ENCODE measurements at places on chromosomes 16 and 17.

GRCh38 chr16:64151990-64152767, 969.7 kb downstream of the CDH11 start:
- no peak for DNase-seq

DNA sequence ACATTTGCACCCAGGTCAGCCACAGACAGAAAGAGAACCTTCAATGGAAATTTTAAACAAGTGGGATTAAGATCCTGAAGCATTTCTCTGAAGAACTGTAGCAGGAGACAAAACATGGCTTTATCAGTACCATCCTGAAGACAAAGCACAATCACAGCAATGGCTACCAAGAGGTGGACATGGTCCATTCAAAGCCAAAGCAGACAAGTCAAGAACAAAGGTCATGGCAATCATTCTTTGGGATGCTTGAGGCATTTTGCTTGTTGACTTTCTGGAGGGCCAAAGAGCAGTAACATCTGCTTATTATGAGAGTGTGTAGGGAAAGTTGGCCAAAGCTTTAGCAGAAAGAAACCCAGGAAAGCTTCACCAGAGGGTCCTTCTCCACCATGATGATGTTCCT, 248.2 kb downstream of the TOX3 start:
- no peak for DNase-seq

- DNase-seq, result no peak
These were observed 1.2 kb downstream of the CYB5D1 start for GRCh38 chr17:7859028-7859427.

GRCh38 chr16:86388976-86389375, 121.4 kb upstream of the FOXF1 start:
- no peak for DNase-seq

DNA sequence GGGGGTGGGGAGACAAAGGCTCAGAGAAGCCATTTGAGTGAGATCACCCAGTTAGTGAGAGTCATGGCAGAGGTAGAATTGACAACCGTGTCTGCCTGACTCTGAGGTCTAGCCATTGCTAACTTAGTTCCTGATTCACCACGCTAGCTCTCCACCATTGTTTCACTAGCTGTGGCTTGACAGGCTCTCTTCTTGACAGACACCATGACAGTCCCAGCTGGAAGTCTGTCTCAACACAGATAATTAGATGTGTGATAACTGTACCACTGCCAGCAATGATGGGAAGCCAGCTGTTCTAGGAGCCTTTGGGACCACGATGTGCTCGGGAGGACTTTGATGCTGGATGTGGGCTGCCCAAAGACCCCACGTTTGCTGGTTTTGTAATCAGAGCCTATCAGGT, 170.5 kb upstream of the CACNG3 start:
- no peak for DNase-seq

DNA sequence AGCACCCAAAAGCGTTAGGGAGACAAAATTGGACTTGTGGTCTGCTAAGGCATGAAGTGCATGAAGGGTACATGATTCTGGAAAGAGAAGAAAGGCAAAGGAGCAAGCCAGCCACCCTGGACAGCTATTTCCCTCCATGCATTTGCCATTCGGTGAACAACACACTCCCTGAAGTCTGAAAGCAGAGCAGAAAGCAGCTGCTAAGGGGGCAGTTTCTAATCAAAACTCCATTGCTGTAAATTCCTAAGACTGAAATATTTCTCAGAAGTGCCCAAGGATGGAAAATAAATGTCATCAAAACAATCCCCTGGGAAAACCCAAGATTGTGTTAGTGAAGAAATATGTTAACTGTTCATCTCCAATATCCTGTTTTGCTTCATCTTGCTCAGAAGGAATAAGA, 44.3 kb downstream of the PMP22 start:
- DNase-seq, result no peak

DNA sequence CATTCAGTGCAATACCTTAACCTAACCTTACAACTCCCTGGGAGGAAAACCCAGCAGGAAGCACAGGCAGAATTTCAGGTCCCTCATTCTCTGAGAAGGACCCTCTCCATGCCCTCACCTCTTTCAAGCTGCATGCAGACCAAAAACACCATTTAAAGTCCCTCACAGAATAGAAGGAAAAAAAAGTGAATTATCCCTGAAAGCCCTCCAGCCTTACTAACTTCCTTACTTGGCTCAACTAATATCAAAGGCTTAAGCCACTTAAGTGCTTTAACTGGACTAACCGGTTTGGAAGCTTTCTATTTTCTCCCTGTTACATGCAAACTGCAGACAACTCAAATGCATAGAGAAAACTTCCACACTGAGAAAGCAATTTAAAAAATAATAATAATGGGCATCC, 60.5 kb downstream of the ADAMTS18 start:
- no peak for DNase-seq

DNA sequence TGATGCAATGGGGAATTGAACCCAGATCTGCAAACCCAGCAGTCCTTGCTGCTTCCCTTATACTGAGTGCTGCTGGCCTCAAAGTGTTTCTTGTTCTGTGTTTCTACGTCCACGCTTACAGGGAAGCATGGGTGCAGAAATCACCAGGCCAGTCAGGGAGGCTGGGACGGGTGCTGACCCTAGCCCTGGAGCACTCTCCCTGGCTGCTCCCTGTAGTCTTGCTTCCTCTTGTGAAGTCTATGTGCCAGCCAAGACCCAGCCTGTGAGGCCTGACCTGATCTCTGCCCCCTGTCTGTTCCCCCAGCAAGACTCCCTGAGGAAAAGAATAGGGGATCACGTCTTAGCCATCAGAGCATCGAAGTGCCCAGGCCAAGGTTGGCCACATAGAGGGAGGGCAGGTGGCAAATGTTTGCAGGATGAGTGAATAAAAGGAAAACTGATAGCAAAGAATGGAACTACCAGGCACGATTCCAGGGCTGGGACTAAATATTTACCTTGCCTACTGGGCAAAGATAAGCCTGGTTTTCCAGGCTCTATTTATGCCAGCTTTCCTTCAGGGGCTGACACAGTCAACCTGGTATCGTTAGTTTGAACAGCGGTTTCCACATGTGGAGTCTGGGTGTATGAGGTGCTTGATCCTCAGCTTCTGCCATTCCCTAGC, 41.2 kb upstream of the RHOT1 start:
- no peak for DNase-seq

DNA sequence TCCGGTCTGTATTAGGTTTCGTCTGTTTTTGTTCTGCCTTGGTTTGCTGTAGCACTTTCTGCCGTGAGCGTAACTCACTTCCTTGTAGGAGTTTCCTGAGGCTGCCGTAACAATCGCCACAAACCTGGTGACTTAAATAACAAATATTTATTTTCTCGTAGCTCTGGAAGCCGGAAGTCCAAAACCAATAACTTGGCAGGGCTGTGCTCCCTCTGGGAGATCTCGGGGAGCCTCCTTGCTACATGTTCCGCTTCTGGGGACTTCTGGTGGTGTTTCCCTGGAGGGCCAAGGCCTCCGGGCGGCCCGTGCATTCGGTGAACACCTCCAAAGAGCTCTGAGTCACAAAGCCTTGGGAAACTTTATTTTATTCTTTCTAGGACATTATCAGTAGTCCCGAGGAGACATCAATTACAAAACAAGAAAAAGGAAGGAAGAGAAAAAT, 6.8 kb upstream of the WDR45B start:
- DNase-seq, result no peak

- DNase-seq, result no peak
These were observed 62.6 kb upstream of the SDK2 start for GRCh38 chr17:73706858-73707257.

DNA sequence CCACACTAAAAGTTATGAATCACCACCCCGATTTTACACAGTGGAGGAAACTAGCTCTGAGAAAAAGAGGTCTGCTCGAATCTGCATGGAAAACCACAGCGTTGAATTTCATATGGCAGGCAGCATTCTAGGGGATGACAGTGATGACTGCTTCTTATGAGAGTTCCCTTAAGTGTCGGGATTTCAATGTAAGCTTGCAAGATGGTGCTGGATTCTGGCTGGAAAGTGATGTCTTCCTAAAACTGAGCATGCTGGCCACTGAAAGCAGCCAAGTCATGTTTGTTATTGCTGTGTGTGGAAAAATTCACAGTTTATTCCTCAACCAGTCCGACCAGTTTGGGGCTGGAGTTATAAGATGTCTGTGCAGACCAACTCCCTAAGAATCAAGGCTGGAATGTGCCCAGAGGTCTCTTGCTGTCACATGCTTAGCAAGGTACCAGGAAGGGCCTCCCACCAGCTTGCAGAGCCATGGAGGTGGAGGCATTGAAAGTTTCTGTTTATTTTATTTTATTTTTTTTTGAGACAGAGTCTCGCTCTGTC, 37.2 kb upstream of the GAN start:
- no peak for DNase-seq

GRCh38 chr17:56045872-56046271, 107.4 kb upstream of the ANKFN1 start:
- DNase-seq, result no peak

DNA sequence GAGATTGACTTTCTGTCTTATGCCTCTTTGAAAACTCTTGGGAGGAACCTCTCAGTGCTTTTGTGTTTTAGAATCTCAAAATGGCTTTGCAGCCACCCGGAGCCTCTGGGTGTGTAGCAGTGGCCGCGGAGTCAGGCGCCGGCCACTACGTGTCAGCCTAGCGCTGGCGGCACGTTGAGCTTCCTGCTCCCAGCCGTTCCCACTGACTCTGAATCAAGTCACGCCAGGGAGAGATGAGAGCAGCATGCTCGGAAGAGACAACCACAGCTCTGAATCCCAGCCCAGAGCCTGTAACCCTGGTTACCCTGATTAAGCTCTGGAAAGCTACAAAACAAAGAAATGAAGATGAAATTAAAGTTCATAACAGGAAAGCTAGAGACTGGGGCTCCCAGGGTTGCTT, 97.4 kb upstream of the CACNG5 start:
- no peak for DNase-seq

- no peak for DNase-seq
These were observed 44.3 kb downstream of the ELAC2 start for GRCh38 chr17:12973496-12974004.

DNA sequence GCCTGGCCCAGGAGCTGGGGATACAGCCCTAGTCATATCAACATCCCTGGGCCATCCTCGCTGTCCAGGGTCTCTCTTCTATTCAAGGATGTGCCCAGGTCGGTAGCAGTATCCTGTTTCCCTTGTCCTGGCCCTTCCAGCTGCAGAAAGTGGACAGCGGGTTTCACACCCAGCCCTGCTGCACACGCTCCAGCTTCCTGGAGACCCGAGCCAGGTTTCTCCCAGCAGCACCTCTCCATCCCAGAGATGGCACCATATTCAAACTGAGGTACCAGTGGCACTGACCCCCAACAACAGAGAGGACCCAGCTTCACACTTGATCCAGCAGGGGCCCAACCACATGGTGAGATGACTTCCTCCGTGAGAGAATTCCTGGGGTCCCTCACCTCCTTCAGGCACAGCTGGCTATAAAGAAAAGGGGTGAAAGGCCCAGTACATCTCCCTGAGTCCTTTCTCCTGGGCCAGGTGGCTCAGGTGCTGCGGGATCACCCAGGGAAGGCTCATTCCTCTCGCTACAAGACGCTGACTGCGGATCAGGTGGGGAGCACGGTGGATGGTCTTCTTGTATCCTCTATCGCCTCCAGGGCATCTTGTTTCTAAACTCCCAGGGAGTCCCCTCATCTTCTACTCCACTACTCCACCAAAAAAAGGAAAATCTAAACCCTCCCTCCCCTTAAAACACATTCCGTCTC, 1.4 kb downstream of the CUEDC1 start:
- no peak for DNase-seq

DNA sequence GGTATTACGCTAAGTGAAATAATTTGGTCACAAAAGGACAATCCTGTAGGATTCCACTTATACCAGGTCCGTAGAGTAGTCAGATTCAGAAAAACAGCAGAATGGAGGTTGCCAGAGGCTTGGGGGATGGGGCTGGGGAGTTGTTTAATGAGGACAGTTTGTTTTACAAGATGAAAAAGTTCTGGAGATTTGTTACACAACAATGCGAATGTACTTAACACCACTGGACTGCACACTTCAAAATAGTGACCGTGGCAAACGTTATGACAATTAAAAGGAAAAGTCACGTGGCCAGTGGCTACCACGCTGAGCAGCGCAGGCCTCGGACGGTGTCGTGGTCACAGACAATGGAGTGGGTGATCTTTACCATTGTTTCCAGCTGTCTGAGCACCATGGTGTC, 338.1 kb downstream of the SEC14L1 start:
- DNase-seq, result no peak

- no peak for DNase-seq
These were observed 572 bp downstream of the PGP start for GRCh38 chr16:2213817-2214718.

GRCh38 chr17:11736613-11737312, 138.5 kb downstream of the DNAH9 start:
- DNase-seq, result no peak

Data from cortex of kidney (tissue), 1 donor.